ENCODE measurements at places on chromosomes 4 and X.

DNA sequence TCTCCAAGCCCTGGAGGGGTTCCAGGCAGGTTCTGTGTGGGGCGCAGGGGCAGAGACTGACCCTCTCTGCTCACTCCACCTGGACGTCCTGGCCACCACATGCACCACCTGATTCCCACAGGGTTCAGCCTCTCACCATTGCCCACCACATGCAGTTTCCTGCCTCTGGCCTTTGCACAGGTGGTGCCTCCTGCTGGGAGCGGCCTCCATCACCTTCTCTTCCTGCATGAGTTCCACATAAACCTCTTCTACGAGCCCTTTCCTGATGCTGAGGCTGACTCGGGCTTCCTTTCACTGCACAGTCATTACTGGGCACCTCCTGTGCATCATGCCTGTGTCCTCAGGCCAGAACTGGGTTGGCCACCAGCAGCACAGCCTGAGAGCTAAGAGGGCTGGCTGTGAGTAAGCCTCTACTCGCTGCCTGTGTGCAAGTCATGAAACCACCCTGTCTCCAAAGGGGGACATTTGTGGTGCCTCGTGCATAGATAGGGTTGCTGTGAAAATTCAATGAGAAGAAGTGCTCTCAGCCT is 19.9 kb downstream of the MAN2B2 start:
- DNase-seq = no peak

DNA sequence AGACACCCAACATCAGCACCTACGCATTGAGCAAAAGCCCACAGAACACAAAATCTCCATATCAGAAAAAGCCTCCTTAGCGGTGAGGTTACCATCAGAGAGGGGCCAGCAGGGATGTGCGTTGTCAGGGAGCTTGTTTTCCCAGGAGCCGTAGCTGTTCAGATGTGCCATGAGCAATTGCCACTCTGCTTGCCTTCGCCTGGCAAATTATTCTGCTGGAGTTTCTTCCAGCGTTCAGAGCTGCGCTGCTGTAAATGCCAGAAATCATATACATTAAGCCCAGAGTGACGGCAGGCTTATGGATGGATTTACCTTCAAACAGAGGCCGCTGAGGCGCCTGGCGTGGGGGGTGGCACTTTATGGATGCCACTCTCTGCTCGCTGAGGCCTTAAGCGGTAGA is 632.3 kb downstream of the BCOR start:
- no peak for DNase-seq

- DNase-seq = no peak
Observed at GRCh38 chr4:97924341-97924958, 218.8 kb downstream of the STPG2 start.

- DNase-seq = no peak
Observed at GRCh38 chr4:53227451-53227850, 138.4 kb downstream of the SCFD2 start.

- DNase-seq = no peak
Observed at GRCh38 chr4:7746351-7747061, 193.2 kb downstream of the AFAP1 start.

DNA sequence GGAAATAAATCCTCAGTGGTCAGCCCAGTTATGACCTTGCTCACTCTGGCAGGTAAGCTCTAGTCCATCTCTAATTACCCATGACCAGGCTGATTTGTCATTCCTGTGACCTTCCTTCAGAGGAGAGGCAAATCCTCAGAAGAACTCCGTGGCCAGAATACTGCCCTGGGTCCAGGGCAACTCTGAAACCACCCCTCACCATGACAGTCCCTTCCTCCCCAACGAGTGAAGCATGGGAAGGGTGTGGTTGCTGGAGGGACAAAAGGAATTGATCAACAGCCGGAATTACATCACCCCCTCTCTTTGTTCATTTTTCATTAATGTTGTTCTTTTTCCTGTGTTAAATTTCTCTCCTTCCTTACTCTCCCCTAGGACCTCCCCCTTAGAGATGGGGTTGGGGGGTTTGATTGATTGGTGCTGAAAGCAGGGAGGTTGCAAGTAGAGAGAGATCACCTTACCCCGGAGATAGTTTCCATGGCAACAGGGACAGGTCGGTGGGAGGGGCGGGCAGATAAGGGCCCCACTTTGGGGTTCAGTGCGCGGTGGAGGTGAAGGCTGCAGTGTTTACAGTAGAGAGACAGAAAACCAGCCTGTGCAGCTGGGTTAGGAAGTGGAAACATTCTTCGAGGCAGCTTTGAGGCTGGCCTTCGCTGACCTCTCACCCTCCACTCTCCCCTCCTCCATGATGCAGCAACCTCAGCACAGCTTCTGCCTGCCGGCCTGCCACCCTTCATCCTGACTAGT is 647.4 kb downstream of the BCOR start:
- peak; percentile 45 for DNase-seq

DNA sequence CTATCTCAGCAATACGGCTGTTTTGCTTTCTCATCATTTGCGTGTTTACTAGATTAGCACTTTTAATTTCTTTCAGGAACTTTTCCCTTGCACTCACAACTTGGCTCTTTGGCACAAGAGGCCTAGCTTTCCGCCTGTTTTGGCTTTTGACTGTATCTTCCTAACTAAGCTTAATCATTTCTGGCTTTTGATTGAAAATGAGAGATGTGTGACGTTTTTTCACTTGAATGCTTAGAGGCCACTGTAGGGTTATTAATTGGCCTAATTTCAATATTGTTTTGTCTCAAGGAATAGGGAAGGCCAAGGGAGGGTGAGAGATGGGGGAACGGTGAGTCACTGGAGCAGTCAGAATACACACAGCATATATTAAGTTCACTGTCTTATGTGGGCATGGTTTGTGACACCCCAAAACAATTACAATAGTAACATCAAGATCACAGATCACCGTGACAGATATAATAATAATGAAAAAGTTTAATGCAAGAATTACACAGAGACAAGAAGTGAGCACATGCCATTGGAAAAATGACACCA is 27.3 kb downstream of the MND1 start:
- DNase-seq = no peak

- DNase-seq = no peak
Observed at GRCh38 chr4:142365391-142365790, 480.7 kb downstream of the INPP4B start.

DNA sequence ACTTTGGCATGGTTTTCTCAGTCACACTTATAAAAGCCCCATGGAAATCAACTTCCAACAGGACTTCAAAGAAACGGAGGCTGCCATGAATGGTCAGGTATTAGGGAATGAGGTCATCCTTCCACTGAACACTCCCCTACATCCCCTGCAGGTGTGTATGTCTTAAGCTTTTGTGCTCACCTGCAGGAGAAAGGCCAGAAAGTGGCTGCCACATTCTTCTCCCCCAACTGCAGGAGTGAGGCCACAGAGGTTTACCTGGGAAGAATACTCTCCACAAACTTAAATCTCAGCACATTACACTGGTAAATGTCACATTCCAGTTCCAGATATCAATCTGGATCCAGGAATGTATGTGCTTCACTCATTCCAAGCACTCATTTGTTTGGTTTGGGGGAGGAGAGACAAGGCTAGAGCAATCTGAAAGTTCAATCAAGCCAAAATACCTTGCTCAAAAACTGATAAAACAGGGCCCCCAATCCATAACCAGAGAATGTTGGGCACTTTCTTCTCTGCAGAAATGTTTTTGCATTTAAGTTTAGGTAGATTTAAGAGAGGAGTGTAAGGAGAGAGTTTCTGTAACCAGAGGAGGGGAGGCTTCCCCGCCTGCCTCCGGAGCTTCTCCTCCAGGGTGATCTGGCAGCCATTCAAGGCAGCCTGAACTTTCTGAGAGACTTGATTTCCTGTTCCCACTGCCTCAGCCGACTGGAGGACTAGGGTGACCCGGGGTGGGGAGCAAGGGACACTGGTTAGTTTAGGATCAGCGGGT is 15.4 kb downstream of the FAM9C start:
- DNase-seq = no peak

GRCh38 chr4:79209822-79210635 is 115.8 kb downstream of the NAA11 start:
- DNase-seq = no peak

DNA sequence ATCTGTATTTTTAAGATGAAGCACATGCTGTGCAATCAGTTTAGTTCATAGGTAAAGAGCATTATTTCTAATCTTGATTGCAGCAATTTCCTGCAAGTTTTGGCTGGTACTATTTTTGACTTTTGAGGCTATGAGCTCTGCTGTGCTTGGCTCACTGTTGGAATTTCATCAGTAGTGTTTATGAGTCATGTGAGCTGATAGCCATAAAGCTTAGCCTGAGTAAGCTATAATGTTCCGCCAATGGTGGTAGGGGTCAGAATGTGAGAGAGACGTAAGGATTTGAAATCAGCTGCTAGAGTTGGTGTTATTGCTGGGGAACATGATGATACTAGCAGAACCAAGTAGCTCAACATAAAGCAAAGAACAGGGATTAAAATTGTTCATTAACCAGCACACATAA is 590.9 kb upstream of the GNPDA2 start:
- DNase-seq = no peak

GRCh38 chrX:7108030-7108429 is 39.5 kb upstream of the STS start:
- DNase-seq = no peak

DNA sequence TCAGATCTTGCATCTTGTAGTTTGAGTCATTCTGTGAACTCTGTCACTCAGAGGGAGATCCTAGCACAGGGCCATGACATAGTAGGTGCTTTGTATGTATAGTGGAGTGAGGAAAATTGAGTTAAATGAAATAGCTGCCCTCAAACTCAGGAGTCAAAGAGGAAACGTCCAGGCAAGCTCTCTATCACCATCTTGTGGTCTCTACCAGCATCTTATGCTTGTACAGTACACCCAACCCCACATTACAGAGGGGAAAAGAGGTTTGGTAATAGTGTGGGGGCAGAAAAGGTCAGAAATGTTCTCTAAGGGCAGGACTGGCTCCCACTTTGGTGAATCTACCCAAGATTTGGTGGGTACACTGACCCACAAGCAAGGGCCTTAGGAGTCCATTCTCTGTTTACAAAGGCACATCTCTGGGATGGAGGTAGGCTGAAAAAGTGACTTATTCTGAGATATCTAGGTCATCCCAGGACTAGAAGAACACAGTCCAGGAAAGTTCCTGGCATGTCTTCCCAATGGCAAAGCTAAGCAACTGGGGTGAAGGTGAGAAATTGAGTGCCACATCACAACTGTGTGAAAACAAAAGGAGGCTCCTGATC is 131.8 kb downstream of the OR13H1 start:
- DNase-seq = no peak

DNA sequence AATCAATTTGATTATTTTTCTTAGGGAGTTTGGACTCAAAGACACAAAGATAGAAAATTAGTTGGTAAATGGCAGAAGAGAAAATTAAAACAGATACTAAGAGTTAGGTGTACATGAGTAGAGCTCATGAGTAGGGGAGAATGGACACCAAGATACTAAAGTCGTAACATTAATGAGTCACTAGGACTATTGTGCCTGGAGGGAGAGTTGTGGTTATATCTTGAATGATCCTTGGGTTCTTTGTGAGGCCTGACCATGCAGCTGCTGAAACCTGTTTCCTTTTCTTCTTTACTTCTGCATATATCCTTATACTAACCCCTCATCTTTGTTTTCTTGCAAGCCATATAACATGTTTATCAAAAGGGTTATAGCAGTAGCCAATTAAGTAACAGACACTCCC is 532.8 kb downstream of the RPA4 start:
- no peak for DNase-seq

GRCh38 chr4:5451243-5451642 is 257.1 kb downstream of the EVC2 start:
- DNase-seq = no peak

DNA sequence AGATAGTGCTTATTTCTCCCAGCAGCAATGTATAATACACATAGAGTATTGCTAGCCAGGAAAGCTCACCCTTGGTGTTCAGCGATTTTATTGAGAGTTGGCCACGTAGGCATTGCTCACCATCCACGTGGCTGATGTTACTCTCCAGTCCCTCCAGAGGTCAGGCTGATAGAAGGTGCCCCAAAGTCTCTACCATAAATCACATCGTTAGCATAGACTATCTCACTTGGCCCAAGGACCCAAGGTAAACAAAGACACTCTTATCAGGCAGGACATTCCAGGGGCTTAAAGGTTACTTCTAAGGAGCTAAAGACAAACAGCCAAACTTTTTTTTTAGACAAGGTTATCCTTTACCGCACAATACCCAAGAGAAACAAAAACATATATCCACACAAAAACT is 30.3 kb upstream of the RGN start:
- no peak for DNase-seq

DNA sequence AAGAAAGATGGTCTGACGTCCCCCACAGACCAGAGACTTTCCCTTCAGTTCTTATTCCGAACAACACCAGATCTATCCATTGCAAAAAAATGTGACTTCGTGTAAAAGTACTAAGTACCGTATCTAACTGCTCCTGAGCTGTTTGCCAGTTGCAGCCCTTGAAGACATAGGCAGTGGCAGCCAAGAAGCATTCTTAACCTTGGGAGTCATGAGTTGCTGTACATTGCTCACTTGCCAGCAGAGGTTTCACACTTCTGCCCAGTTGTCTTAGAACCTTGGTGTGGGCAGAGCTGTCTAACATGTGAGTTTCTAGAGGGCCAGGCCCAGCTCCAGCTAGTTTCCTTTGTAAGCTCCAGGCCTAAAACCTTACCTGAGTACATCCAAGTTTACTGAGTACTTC is 10.5 kb upstream of the CHRDL1 start:
- DNase-seq = no peak

GRCh38 chrX:112863850-112864249 is 23.2 kb upstream of the AMOT start:
- DNase-seq = no peak

DNA sequence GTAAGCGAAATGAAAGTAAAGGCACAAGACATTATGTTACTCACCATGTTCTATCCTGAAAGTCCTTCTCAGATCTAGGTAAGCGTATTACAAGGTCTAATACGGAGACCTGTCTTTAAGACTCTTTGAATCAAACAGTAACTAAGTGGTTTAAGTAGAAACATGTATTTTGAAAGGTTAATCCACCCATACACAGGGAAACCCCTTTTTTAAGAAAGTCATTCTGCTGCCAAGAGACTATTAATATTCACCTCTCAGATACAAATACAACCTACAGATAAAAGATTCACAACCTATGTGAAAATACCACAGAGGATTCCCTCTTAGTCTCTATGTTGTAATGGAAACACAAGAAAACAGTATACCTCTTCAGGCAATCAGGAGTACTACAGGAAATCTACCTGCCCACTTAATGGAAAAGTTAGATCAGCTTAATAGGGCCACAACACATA is 63.2 kb upstream of the TNIP3 start:
- no peak for DNase-seq

GRCh38 chr4:124060261-124060918 is 652.1 kb downstream of the ANKRD50 start:
- DNase-seq = no peak

GRCh38 chr4:155597933-155598451 is 68.7 kb upstream of the GUCY1A1 start:
- DNase-seq = no peak

- DNase-seq = no peak
Observed at GRCh38 chrX:106692425-106693065, 34.0 kb upstream of the RNF128 start.

- DNase-seq = no peak
Observed at GRCh38 chrX:136080766-136081165, 66.6 kb upstream of the FHL1 start.

- no peak for DNase-seq
Observed at GRCh38 chr4:78529569-78530209, 21.9 kb upstream of the ANXA3 start.

All from liver (tissue), 10 donors.